ENCODE measurements at places on chromosomes 2 and 18.

DNA sequence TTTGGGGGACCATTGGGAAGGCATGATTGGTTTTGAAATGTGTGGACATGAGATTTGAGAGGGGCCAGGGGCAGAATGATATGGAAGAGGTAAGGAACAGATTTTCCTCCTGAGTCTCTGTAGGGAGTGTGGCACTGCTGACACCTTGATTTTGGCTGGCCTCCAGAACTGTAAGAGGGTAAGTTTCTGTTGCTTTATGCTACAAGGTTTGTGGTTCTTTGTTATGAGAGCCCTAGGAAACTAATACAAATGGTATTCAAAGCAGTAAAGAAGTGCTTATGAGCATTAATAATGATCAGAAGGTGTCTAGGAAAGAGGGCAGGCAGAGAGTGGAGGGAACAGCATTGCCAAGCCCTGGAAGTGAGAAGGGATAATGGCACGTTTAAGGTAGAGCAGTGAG lies 574.3 kb upstream of the NXPH2 start:
- no peak for DNase-seq

GRCh38 chr2:96869281-96869821 lies 529 bp downstream of the SEMA4C start:
- peak; percentile 80 for DNase-seq

DNA sequence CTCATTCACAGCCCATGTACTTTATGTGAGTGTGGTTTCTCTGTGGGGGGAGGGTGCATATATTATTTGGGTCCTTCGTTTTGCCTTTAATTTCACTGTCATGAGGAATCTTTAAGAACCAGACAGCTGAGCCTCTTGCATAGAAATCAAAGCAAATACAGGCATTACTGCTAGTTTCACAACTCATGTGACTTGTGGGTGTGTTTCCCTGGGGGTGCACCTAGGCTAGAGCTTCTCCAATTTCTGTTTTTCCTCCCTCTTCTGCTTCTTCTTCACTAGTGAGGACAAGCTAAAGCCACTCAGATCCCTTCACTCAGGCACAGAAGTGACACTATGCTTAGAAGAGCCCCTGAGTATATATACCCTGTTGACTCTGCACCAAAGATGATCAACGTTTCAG lies 131.4 kb downstream of the ACOXL start:
- DNase-seq, result no peak

DNA sequence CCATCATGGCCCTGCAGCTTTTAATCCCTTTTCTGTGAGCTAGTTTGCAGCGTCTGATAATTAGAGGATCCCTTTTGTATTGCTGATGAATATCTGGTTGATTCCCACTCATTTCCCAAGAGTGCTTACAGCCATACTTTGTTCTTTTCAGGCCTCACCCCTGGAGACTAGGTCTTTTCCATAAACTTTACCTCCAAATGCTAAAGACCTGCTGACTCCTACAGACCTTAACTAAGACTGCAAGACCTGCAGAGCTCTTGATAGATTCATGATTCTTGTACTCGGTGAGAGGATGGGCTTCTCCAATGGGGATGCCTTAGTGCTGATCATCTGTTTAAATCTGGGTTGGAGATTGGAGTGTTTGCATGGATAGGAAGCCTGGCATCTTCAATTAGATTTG lies 33.1 kb upstream of the DYNAP start:
- no peak for DNase-seq

- no peak for DNase-seq
These were observed 208.4 kb downstream of the ANAPC1 start for GRCh38 chr2:111675419-111676194.

Data from fibroblast of skin of back (primary cell).